Activated CD8-positive, alpha-beta memory T cell treated with anti-CD3 and anti-CD28 coated beads, Interleukin-2, amount 10 ng/mL, durations not matched to agents 7 days and 5 days (primary cell): ENCODE measurements at places on chromosomes 5 and 9. TPM values are rescaled to one million over a fixed set of nuclear protein-coding genes. Genes with fewer than 3 reads are reported as not detected.

LIX1 gene
- not detected for total RNA-seq

CFAP157 gene
- total RNA-seq = not detected

NSUN2 gene
- 111 TPM for total RNA-seq

RGS7BP gene
- total RNA-seq = not detected

KCTD16 gene
- total RNA-seq = 0.12 TPM

FCN1 gene
- not detected for total RNA-seq

TMEM252 gene
- not detected for total RNA-seq

PKN3 gene
- total RNA-seq = 9.1 TPM

REEP2 gene
- total RNA-seq = 1.7 TPM
